ENCODE measurements at places on chromosomes 4 and X. TPM values are rescaled to one million over a fixed set of nuclear protein-coding genes. Genes with fewer than 3 reads are reported as not detected.

The PPBP gene
- 1.9 TPM for total RNA-seq

The TSPAN5 gene
- total RNA-seq: 8.6 TPM

The ATXN3L gene
- not detected for total RNA-seq

The CORIN gene
- 3.4 TPM for total RNA-seq

The CXCL8 gene
- 1.2 TPM for total RNA-seq

The MAP9 gene
- total RNA-seq: 9.3 TPM

The MFAP3L gene
- 1.2 TPM for total RNA-seq

The PPARGC1A gene
- total RNA-seq: 99.6 TPM

- DNase-seq: no peak
These were observed 83.2 kb downstream of the SH3KBP1 start for GRCh38 chrX:19804151-19804550.

DNA sequence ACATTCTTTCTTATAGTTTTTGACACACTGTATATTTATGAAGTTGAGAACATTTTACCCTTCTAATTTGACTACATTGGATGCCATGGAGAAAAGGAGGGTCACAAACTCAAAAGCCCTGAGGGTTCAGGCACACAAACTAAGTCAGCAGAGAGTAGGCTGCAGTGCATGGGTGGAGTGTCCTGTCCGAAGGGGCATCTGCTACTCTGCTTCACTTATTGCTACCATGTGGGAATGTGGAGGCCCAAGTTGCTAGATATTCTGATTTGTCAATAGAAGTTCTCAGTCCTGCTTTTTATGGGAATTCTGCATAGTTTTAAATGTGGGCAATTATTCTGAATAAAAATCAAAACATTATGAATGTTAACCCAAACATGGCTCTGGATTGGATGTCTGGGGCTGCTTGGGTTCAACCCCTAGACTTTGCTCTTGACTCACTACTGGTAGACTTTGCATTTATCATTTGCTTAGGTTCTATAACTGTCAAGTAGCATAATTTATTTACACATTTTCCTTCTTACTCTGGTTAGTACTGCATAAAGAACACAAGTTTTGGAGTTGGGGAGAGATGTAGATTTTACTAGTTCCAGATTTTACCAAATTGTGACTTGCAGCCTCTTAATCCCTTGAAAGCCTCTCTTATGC, 255.1 kb downstream of the SPRY1 start:
- no peak for DNase-seq

DNA sequence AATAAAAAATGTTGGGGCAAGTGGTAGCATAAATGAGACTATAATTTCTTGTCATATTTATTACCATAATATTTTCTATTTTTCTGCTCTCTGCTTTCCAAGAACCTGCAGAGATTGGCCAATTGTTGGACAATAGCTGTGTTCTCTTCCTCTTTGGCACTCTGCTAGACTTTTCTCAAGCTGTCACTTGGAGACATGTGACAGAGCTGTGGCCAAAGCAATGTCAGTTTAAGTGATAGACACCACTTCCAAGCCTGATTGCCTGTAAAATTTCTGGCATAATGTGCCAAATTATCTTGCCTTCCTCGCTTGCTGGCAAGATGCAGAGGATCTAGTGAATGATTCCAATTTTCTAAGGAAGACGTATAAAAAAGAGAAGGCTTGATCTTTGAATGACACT, 162.2 kb upstream of the NDST4 start:
- no peak for DNase-seq

DNA sequence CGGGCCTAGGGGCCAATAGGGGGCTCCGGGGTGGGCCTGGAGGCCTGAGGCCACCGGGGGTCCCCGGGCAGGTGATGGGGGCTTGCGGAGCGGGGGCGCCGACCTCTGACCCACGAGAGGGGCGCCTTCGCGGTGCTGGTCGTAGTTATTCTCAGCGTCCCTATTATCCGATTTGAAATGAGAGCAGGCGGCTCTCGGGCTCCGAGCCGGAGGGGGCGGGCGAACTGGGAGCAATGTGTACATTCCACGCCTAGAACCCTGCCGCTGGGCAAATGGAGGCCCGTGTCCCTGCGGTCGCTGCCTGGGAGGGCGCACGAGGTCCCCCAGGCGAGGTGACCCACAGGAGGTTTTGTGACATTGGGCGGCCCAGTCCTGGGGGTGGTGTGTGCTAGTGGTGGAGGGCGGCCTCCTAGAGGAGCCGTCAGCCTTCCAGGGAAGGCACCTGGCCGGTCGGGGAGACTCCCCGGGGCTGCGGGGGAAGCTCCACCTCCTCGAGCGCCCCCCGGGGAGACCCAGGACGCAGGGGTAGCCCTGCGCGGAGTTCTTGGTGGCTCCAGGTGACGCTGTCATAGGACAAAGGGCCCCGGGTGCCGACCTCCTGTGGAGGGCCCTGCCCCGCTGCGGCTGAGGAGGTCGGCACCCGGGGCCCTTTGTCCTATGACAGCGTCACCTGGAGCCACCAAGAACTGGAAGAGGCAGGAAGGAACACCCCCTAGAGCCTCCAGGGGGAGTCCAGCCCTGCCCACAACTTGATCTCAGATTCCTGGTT, 102.6 kb upstream of the PRKX start:
- peak; percentile 76 for DNase-seq

DNA sequence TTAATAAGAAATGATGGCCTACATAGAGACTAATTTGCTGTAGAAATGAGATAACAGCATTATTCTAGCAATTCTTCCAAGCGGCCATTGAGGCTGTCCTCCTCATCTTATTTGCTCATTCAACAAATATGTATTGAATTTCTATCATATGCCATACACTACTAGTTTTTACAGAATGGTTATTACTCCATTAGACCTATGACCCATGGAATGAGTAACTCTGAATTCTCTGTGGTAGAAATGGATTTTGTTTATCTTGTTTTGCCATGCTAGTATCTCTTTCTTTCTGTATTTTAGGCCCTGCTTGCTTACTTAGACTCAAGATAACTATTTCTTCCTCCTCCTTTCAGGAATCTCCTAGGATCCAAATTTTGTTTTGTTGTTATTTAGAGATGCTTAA, 103.5 kb downstream of the RPA4 start:
- no peak for DNase-seq

DNA sequence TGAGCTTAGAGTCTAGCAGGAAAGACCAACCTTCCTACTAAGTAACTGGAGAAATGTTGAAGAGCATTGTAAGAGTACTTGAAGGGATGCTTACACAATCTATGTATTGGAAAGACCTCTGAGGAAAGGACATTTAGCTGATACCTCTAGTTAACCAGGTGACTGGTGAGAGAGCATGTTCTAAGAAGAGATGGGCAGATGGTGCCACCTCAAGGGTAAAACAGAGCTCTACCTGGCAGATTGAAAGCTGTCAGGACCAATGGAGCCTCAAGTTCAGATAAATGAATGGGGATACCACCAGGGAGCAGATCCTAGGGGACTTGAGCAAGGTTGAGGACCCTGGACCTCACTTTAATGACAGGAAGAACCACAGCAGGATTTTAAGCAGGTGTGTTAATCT, 196.4 kb downstream of the QDPR start:
- DNase-seq: no peak

- DNase-seq: no peak
These were observed 1.1 kb upstream of the NSG1 start for GRCh38 chr4:4385729-4386295.

GRCh38 chr4:37689353-37690095, 3.3 kb upstream of the RELL1 start:
- no peak for DNase-seq

- no peak for DNase-seq
These were observed 146.3 kb upstream of the LCORL start for GRCh38 chr4:18167831-18168230.

DNA sequence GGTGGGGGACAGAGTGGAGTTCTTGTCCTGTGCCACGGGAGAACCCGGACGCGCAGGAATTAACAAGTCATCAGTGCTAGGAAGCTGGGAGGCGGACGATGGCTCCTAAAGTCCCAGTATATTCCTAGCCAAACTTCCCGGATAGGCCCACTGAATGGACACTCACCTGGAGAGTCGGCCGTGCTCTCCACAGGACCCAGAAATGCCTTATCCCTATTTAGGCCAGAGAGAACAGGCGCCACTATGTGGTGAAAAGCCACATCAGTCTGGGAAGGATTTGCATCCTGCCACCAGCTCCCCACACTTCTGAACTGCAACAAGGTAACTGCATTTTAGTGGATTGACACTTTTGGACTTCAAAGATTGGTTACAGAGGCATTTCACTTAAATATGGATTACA, 1.1 kb downstream of the CFAP299 start:
- DNase-seq: no peak

- DNase-seq: no peak
These were observed 102.9 kb upstream of the PAQR3 start for GRCh38 chr4:79042079-79042674.

DNA sequence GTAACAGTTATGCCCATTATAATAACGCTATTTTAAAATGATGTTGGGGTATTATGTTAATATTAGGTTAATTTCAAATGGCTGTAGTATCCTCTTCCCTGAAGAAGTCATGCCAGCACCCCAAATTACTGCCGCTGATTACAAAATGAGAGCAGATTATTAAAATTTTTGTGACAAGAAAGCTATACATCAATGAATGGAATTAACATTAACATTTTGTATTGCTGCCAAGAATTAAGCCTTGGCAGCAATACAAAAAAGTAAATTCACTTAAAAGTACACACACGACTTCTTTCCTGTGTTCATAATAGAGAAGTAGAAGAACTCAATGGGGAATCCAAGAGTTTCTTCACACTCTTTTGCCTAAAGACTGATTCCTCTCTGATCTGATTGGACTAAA, 482.8 kb downstream of the STIM2 start:
- no peak for DNase-seq

- peak; percentile 92 for DNase-seq
These were observed at the start of gene CAMK2D for GRCh38 chr4:113761620-113762185. TSS of gene CAMK2D (minus strand) at chr4:113761738. CDS start at chr4:113761068, 670 bp downstream.

- DNase-seq: no peak
These were observed 50.8 kb upstream of the MTMR1 start for GRCh38 chrX:150642423-150642822.

DNA sequence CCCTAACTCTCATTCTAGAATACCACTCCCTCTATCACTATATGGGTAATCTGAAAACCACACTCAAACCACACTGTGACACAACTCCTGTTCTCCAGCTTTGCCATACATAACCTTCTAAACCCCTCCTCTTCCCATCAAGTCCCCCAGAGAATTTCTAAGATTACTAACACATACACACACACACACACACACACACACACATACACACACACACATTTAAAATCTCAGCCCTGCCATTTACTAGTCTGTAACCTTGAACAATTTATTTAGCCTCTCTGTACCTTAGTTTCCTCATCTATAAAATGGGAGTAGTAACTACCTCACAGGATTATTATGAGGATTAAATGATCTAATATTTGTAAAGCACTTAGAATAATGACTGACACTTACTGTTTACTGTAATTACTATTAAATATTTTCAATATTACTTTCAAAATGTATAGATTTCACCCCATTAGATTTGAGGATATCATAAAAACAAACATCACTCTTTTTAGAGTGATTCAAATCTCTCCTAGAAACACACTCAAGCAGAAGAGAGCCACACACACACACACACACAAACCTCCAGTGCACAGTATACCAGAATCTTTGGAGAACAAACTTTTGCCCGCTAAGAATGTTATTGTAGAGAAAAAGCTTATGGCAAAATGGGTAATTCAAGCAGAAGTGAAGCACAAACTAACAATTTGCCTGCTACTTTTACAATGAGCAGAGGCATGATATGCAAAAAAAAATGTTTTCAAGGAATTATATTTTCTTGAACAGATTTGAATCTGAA, 3.8 kb downstream of the ANKRD50 start:
- DNase-seq: no peak

Data from cardiac septum (tissue), 1 donor.